ENCODE measurements at places on chromosomes 12 and 14. TPM values are rescaled to one million over a fixed set of nuclear protein-coding genes. Genes with fewer than 3 reads are reported as not detected.

- no peaks in the 10 kb centered on the region for H3K27me3 ChIP-seq
- DNase-seq = no peak
- peaks cover 56% of the 10 kb centered on the region for H3K36me3 ChIP-seq
- H3K4me1 ChIP-seq = no peaks in the 10 kb centered on the region
- H3K27ac ChIP-seq = no peak overlapping the region
- no peak overlapping the region for H3K4me3 ChIP-seq
Observed at GRCh38 chr12:132012919-132013568, 63.3 kb downstream of the EP400 start.

GRCh38 chr12:132482771-132483170 is 7.2 kb upstream of the FBRSL1 start:
- H3K4me3 ChIP-seq = no peak overlapping the region
- no peaks in the 10 kb centered on the region for H3K4me1 ChIP-seq
- no peaks in the 10 kb centered on the region for H3K36me3 ChIP-seq
- no peak overlapping the region for H3K27ac ChIP-seq
- H3K27me3 ChIP-seq = peaks cover 79% of the 10 kb centered on the region
- DNase-seq = no peak

DNA sequence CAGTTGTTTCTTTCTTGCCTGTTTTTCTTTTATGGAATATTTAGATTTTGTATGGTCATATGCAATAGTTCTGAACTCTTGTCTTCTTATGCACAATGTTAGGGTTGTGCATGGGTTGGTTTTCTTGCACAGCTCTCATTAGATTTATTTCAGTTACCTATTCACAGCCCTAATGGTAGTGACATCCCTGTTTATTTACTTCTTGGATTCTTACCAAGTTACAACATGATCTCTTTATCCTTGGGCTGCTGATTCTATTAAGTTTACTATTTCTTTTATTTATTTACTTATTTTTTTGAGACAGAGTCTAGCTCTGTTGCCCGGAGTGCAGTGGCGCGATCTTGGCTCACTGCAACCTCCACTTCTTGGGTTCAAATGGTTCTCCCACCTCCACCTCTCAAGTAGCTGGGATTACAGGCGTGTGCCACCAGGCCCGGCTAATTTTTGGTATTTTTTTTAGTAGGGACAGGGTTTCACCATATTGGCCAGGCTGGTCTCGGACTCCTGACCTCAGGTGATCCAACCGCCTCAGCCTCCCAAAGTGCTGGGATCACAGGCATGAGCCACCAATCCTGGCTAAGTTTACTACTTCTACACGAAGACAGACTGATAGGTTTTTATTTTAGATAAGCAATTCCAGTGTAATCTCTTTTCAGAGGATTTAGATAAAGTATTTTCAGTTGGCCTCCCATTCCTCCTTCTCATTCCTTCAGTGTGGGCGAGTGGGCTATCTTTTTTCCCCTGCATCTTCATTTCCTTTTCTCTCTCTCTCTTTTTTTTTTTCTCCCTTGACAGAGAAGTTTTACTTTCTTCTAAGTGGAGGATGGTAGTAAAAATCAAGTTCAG is 395.1 kb upstream of the RGS6 start:
- H3K4me3 ChIP-seq = no peak overlapping the region
- no peak overlapping the region for H3K27ac ChIP-seq
- H3K36me3 ChIP-seq = no peaks in the 10 kb centered on the region
- no peak for DNase-seq
- no peaks in the 10 kb centered on the region for H3K27me3 ChIP-seq

DNA sequence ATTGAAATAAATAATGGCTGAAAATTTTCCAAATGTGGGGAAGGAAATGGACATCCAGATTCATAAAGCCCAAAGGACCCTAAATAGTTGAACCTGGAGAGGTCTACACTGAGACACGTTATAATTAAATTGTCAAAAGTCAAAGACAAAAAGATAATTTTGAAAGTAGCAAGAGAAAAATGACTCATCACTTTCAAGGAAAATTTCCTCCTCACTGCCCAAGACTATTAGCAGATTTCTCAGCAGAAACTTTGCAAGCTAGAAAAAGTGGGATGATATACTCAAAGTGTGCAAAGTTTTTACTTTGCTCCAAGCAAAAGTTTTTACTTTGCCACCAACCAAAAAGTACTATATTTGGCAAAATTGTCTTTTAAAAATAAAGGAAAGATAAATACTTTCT is 15.9 kb upstream of the KRT83 start:
- no peaks in the 10 kb centered on the region for H3K27me3 ChIP-seq
- no peak for DNase-seq
- peaks cover 3% of the 10 kb centered on the region for H3K4me1 ChIP-seq
- no peak overlapping the region for H3K4me3 ChIP-seq
- H3K27ac ChIP-seq = no peak overlapping the region

GRCh38 chr14:35285168-35286002 is 6.8 kb upstream of the PSMA6 start:
- DNase-seq = no peak
- no peak overlapping the region for H3K4me3 ChIP-seq
- H3K36me3 ChIP-seq = no peaks in the 10 kb centered on the region

DNA sequence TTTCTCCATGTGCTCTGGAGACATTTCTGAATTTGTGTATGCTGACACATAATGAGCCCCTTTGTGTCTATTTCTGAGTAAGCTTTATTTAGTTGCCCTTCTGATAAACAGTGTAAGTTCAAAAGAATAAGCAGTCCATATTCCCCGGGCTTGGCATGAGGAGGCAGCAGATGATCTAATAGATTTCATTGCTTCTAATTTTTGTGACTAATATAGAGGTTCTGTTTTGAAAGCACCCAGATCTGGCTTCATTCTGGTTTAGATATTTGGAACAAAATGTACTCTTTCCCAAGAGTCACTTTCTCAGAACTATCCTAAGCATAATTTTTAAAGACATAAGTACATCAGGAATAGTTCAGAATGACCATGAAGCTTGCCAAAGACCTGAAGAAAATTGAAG is 290.9 kb downstream of the BTG1 start:
- DNase-seq = no peak
- H3K36me3 ChIP-seq = no peaks in the 10 kb centered on the region
- no peak overlapping the region for H3K27ac ChIP-seq
- no peaks in the 10 kb centered on the region for H3K27me3 ChIP-seq
- no peak overlapping the region for H3K4me3 ChIP-seq

DNA sequence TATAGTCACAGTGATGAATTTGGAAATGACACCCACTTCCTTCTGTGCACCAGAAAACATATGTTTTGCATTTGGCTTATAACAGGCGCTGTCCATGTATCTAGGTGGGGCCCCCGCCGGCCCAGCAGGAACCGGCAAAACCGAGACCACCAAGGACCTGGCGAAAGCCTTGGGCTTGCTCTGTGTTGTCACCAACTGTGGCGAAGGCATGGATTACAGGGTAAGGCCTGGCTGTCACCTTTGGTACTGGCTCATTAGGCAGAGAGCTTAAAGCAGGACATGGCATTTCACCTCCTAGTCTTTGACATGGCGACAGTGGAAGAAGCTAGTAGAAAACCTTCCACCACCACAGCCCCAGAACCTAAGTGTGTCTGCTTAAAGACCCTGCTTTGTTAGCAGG is 85.8 kb downstream of the DNAH10 start:
- no peaks in the 10 kb centered on the region for H3K27me3 ChIP-seq
- DNase-seq = no peak
- H3K4me1 ChIP-seq = no peaks in the 10 kb centered on the region
- H3K4me3 ChIP-seq = no peak overlapping the region
- no peak overlapping the region for H3K27ac ChIP-seq

The APOF gene
- not detected for total RNA-seq

DNA sequence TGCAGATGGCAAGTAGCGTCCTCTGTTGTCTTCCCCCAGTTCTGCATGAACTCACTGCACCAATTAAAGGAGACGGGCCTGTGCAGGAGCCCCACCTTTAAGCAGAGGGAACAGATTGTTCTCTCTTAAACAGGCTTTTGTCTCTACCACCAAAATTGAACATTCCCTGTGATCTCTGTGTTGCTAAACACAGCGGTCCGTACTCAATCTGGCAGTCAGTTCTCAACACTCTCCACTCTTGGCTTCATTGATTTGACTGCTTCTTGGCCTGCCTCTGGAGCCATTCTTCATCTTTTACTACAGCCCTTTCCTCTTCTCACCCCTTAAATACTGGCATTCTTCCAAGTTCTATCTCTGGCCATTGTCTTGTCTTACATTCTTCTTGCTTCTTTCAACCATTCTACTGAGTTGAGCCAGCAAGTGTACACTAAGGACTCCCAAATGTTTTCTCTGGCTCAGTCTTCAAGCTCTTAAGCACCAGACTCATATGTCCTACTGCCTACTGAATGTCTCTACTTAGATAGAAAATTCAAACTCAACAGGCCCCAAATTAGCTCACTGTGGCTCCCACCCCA is 8.0 kb upstream of the NT5DC3 start:
- H3K4me1 ChIP-seq = no peaks in the 10 kb centered on the region
- DNase-seq = no peak
- H3K27ac ChIP-seq = no peak overlapping the region
- H3K27me3 ChIP-seq = no peaks in the 10 kb centered on the region

The AQP6 gene
- not detected for total RNA-seq

The CABP1 gene
- total RNA-seq = 8.5 TPM

The TMEM121 gene
- total RNA-seq = not detected

The GPX2 gene
- 0.30 TPM for total RNA-seq

The FOXN4 gene
- total RNA-seq = 0.26 TPM

DNA sequence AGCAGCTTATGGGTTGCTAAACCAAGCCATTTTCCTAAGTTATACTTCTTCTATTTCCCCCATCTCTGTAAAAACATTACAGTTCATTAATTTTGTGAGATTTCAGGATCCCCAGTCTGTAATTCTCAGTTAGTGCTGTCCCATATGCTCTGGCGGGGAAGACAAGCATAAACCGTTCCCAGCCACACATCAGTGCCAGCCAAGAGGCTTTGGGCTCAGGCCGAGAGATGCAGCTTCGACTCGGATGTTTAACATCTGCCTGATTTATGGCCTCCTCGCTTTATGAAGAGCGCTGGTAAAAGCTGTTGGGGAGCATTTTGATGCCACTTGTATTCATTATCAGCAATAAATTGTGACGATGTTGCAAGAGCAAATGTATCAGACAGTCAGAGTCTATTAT is 349.1 kb upstream of the CCDC196 start:
- H3K27ac ChIP-seq = no peak overlapping the region
- H3K36me3 ChIP-seq = no peaks in the 10 kb centered on the region
- H3K4me3 ChIP-seq = no peak overlapping the region
- DNase-seq = no peak
- H3K27me3 ChIP-seq = no peaks in the 10 kb centered on the region

The PMCH gene
- not detected for total RNA-seq

DNA sequence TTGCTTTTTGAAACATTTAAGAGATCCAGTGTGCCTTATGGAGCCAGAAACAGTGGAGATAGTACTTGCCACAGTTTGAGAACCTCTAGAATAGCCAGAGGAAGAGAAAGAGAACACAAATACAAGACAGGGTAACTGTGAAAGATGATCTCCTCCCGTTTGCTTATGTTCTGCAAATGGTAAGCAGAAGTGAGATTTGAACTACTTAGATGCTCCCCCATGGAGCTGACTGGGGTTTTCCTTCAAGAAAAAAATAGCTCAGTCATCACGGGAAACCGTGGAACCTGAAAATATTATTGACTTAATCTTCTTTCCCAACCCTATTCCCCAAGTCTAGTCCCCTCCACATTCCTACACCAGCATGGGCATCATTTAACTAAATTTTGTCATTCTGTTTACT is 87.1 kb downstream of the KIF21A start:
- no peak for DNase-seq
- H3K36me3 ChIP-seq = no peaks in the 10 kb centered on the region
- no peaks in the 10 kb centered on the region for H3K4me1 ChIP-seq
- H3K27me3 ChIP-seq = no peaks in the 10 kb centered on the region

The CMA1 gene
- total RNA-seq = not detected

- no peak overlapping the region for H3K27ac ChIP-seq
- no peaks in the 10 kb centered on the region for H3K4me1 ChIP-seq
- DNase-seq = peak; percentile 4
- H3K27me3 ChIP-seq = no peaks in the 10 kb centered on the region
Observed at GRCh38 chr12:76240281-76240680, 107.9 kb downstream of the BBS10 start.

The LRP1-AS gene
- total RNA-seq = not detected

DNA sequence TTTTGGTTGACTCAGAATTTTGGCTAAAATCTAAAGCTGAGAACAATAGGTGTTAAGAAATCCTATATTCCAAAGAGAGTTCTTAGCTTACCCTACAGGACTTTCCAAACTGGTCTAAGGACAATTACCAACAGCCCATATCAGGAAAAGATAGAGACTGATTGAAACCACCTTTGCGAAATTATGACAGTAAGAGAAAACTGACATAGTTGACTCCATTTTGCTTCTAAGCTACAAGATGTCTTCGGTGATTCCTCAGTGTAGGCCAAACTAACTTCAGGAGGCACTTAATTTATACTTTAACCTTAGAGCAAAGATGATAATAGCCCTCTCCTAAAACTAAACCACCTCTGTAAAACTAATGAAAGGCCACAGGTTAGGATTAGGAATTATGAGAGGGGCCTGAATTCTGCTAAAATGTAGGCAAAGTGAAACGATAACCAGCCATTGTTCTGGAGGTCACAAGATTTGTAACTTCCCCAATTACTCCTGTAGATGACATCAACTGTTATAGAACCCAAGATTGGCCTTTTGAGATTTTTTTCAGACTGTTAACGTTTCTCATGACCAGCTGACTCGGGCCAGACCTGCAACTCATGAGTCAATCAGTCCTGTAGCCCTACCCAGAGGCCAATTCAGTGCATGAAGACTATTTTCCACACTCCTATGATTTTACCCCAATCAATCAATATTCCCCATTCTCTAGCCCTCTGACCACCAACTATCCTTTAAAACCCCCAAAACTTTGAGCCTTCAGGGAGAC is 43.0 kb downstream of the KLRG1 start:
- H3K36me3 ChIP-seq = no peaks in the 10 kb centered on the region
- H3K4me1 ChIP-seq = no peaks in the 10 kb centered on the region
- no peak overlapping the region for H3K27ac ChIP-seq

DNA sequence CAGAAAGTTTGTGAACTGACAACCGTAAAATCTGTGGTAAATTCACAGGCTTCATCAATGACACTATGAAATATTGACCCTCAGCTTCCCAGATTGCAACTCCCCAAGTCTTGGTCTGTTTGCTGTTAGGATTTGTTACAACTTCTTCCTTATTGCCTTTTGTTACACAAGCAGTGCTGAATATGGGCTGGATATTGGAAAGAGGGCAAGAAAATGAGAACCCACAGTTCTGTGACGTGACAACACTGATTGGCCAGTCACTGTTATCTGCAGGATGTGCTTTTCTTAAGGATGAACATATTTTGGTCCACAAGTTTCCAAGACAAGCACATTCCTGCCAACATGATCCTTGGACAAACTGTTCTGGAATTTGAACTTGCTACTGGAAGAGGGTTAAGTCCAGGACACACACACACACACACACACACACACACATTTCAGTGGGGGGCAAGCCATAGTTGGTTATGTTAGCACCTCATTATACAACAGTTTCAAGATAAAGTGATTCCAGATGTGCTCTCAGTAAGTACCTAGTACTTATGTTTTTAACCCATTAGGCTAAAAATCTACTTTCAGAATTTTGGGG is 16.6 kb upstream of the SLC38A2 start:
- DNase-seq = no peak
- H3K27ac ChIP-seq = peak overlapping the region; percentile 16
- H3K4me1 ChIP-seq = peaks cover 33% of the 10 kb centered on the region
- no peaks in the 10 kb centered on the region for H3K27me3 ChIP-seq
- H3K36me3 ChIP-seq = peaks cover 8% of the 10 kb centered on the region
